Type B pancreatic cell (in vitro differentiated cells): ENCODE measurements at places on chromosomes 7 and 10. TPM values are rescaled to one million over a fixed set of nuclear protein-coding genes. Genes with fewer than 3 reads are reported as not detected.

TAS2R41 gene
- total RNA-seq: not detected in 2 replicates

DNA sequence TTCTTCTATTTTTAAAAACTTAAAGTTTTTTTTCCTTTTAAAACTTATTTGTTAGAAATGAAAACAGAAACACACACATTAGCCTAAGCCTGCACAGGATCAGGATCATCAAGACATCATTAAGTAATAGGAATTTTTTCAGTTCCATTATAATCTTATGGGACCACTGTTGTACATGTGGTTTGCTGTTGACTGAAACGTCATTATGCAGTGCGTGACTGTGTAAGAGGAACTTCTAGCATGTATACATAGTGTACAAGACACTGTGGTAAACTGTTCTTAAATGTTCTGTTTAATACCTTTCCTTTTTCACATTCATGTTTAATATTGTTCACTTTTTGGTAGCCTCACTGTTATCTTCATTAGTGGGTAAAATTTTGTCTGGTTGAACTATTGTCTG, 12.1 kb downstream of the ENTPD7 start:
- H3K36me3 ChIP-seq: peaks cover 12% of the 10 kb centered on the region
- H3K4me3 ChIP-seq: no peak overlapping the region
- no peaks in the 10 kb centered on the region for H3K4me1 ChIP-seq
- no peak for DNase-seq
- no peak overlapping the region for H3K27ac ChIP-seq
- H3K27me3 ChIP-seq: no peaks in the 10 kb centered on the region

DNA sequence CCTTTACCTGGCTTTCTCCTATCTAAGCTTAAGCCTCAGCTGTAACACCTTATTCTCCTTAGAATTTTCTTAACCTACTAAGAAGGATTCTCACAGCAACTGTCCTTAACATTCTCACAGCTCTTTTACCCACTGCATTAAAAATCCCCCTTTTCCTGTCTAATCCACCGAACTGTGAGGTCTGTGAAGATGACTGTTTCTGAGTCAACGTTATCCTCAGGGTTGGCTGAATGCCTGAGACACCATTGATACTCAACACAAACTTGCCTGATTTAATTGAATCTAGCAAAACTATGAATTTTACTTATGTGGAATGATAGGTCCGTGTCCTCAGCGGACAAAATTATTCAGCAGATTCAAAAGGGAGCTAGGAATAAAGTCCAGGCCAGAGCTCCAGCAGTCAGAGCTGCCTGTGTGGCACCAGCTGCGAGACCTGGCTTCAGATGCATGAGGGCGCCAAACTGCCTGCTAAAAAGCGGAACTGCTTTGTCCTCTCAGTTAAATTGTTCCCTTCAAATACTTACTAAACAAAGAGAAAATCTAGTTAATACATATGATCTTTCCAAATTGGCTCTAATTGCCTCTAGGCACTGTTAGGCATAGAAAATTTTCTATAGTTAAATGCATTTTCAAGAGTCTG, 33.4 kb upstream of the VWDE start:
- peaks cover 5% of the 10 kb centered on the region for H3K4me1 ChIP-seq
- DNase-seq: no peak
- H3K36me3 ChIP-seq: no peaks in the 10 kb centered on the region
- no peak overlapping the region for H3K4me3 ChIP-seq
- no peak overlapping the region for H3K27ac ChIP-seq
- H3K27me3 ChIP-seq: peaks cover 16% of the 10 kb centered on the region

CALHM2 gene
- 3.5 and 27.8 TPM in 2 replicates for total RNA-seq

- DNase-seq: no peak
- no peak overlapping the region for H3K27ac ChIP-seq
- peaks cover 93% of the 10 kb centered on the region for H3K27me3 ChIP-seq
- H3K36me3 ChIP-seq: no peaks in the 10 kb centered on the region
- H3K4me3 ChIP-seq: no peak overlapping the region
Measured at GRCh38 chr7:20793694-20794394, 7.2 kb upstream of the SP8 start.

DNA sequence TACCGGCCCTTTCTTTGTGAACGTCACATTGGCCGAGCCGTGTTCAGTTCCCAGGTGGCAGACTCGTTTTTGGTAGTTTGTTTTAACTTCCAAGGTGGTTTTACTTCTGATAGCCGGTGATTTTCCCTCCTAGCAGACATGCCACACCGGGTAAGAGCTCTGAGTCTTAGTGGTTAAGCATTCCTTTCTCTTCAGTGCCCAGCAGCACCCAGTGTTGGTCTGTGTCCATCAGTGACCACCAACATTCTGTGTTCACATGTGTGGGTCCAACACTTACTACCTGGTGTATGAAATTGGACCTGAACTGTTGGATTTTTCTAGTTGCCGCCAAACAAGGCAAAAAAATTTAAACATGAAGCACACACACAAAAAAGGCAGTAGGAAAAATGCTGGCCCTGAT, 9.9 kb upstream of the CSGALNACT2 start:
- H3K27me3 ChIP-seq: peaks cover 12% of the 10 kb centered on the region
- peaks cover 6% of the 10 kb centered on the region for H3K4me1 ChIP-seq
- no peak overlapping the region for H3K4me3 ChIP-seq
- no peaks in the 10 kb centered on the region for H3K36me3 ChIP-seq
- no peak overlapping the region for H3K27ac ChIP-seq

FAM185A gene
- 8.6 and 8.7 TPM in 2 replicates for total RNA-seq

GRCh38 chr7:140593672-140593982, 47.0 kb downstream of the DENND2A start:
- H3K27me3 ChIP-seq: no peaks in the 10 kb centered on the region
- DNase-seq: no peak
- peaks cover 11% of the 10 kb centered on the region for H3K36me3 ChIP-seq

DNA sequence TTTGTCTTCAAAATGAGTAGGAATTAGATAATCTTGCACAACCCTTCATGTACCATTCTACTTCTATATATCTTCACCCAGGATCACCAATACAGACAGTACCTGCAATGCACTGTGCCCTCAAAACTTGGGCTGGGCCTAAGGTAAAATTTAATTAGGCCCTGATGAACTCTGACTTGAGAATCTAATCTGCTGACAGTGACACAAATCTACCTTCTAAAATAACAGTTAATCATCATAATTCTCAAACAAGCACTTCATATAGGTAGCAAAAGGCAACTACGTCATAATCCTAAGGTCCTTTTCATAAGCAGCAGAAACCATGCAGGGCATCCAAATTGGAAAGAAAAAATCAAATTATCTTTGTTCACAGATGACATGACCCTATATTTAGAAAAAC, 4.1 kb downstream of the ZNF25 start:
- DNase-seq: no peak
- no peak overlapping the region for H3K27ac ChIP-seq
- H3K4me3 ChIP-seq: no peak overlapping the region
- peaks cover 20% of the 10 kb centered on the region for H3K36me3 ChIP-seq

MRPL43 gene
- 69.7 and 74.2 TPM in 2 replicates for total RNA-seq

DNA sequence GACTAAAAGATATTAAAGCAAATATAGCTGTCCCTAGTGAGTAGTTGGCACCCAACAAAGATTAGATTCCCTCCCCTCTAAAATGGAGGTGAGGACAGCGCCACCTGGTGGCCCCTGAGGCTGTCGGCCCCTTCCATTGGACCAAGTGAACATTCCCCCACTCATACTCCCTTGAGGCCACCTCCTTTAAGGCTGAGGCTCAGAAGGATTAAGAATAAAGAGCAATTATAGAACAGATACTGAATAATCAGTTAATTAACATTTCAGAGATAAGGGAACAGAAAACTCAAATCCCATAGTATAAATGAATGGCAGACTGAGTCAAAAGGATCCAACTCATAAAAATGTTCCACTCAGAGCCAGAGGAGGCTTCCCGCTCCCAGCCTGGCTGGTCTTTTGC, 130.4 kb upstream of the GHITM start:
- H3K27ac ChIP-seq: no peak overlapping the region
- no peak overlapping the region for H3K4me3 ChIP-seq
- H3K27me3 ChIP-seq: peaks cover 12% of the 10 kb centered on the region
- H3K4me1 ChIP-seq: no peaks in the 10 kb centered on the region
- no peak for DNase-seq

DNA sequence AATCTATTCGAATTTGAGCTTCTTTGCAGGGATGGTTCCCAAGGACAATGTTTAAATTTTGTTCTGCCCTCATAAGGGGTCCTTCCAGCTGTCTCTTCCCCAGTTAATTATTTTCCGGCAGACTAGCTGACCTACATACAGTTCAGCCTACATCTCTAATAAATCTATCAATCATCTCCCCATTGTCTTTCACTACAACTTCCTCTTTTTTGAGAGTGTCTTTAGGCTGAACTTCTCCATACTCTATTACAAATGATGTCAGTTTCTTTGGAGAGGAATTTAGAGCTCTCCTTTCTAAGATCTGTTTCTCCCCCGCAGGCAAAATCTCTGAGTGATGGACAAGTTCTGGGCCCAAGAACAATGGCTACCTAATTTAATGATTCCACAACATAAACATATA, 122.2 kb downstream of the PCLO start:
- no peak overlapping the region for H3K27ac ChIP-seq
- no peak overlapping the region for H3K4me3 ChIP-seq
- H3K4me1 ChIP-seq: peaks cover 11% of the 10 kb centered on the region
- no peaks in the 10 kb centered on the region for H3K36me3 ChIP-seq
- no peaks in the 10 kb centered on the region for H3K27me3 ChIP-seq
- no peak for DNase-seq
